SK-N-SH treated with all-trans-retinoic acid at 6 μM for 48 hours (cell line): ENCODE measurements at places on chromosomes 1 and 21.

DNA sequence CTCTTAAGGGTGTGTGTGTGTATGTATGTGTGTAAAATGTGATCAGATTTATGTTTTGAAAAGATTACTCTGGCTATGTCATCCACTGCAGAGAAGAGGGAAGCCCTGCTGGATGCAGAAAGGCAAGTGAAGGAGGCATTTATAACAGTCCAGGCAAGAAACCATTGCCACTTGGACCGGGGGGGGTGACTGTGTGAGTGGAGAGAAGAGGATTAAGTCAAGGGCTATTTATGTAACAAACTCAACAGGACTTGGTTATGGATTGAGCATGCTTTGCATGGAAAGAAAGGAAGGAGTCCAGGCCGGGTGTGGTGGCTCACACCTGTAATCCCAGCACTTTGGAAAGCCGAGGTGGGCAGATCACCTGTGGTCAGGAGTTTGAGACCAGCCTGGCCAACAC, 143.0 kb downstream of the URB2 start:
- no peak for ATAC-seq

DNA sequence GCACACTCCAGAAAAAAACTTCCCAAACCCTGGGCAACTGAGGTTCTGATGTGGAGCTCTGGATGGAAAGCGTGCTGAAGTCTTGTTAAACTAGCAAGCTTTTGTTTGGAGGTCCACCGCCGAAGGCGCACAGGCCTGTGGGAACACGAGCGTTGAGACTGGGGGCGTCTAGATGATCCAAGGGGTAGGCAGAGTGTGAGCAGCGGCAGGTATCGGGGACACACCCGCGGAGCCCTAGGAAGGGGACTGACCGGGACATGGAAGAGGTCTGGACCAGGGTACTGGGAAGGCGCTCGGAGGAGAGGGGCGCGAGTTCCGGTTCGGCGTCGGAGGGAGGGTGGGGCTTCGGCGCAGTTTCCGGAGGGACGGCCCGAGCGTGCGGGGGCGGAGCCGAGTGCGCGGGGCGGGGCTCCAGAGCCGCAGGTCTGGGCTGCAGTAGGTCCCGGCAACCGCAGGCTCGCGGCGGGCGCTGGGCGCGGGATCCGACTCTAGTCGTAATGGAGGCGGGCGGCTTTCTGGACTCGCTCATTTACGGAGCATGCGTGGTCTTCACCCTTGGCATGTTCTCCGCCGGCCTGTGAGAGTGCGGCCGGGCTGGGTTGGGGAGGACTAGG, at the start of gene SLC50A1:
TSS of gene SLC50A1 (plus strand) at position 438 of the 614 bp plus-strand sequence. CDS start at position 498, 60 bp downstream.
- ATAC-seq: peak; percentile 89

- ATAC-seq: no peak
Measured at GRCh38 chr1:168843401-168843800, 114.4 kb upstream of the DPT start.

DNA sequence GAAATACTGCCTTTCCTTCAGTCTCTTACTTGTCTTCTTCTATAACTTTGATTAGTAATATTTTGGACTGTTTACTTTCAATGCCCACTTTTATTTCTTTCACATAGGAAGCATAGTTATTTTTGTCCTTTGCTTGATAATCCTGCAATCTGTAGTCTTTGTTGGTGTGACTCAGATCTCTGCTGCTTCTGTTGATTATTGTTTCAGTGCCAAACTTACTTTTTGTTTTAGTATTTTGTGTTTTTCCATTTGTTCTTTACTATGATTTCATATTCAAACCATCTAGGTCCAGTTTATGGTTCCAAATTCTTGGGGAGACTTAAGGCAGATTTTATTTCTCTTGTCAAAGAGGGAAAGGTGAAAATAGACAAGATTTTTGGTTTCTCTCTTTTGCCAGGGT, 399.9 kb downstream of the HLX start:
- ATAC-seq: no peak

GRCh38 chr1:93056214-93056613, 22.9 kb upstream of the MTF2 start:
- ATAC-seq: no peak

- no peak for ATAC-seq
Measured at GRCh38 chr1:239999170-239999569, 92.5 kb upstream of the FMN2 start.

DNA sequence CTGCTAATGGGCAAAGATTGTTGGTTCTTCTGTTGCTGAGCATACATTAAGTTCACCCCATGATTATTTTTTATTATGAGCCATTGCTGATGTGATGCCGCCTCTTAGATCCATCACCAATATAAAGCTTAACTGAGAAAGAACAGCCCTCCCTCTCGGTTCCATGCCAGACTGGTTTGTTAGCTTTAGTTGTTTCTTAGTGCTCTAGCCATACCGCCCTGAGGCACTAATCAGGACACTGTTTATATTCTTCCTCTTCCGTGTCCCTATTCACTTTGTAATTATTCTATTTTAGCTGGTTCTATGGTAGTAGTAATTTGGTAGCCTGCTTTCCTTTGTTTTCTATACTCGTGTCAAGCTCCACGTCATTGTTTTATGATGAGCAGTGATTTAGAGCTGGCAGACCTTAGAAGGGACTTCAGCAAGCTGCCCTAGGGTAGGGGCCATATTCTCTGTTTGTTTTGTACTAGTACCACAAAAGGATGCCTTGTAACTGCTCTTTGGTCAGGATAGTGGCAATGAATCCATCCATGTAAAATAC, 27.3 kb upstream of the PDPN start:
- no peak for ATAC-seq

DNA sequence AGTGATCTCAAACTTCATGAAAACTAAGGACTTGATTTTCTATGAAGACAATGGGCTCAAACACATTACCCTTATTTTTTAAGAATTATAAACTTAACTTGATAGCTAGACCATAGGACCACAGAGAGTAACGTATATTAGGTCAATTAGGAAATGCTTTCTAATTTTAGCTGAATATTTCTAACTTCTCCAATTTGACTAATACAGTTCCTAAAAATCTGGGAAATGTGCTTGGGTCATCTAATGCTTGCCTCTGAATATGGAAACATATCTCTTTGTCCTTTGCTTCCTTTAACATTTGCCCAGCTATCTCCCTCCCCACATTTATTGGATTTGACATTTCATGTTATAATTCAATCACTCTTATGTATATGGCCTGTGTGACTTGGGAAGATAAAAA, 141.4 kb downstream of the LHX8 start:
- no peak for ATAC-seq

DNA sequence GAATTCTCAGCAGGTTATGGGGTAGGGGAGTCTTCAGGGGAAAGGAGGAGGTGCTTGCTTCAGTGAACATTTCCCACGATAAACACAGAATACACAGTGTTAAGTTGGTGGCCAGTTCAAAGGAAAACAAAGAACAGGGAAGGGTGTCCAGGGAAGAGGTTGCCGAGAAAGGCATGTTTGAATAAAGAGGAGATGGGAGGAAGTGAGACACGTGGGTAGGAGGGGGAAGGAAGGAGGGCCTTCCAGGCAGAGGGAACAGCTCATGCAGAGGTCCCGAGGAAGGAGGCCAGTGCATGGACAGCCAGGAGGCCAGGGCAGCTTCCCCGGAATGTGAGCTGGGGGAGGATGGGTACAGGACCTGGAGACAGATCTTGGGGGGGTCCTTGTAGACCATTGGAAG, 130.3 kb upstream of the TMEM51 start:
- ATAC-seq: no peak

DNA sequence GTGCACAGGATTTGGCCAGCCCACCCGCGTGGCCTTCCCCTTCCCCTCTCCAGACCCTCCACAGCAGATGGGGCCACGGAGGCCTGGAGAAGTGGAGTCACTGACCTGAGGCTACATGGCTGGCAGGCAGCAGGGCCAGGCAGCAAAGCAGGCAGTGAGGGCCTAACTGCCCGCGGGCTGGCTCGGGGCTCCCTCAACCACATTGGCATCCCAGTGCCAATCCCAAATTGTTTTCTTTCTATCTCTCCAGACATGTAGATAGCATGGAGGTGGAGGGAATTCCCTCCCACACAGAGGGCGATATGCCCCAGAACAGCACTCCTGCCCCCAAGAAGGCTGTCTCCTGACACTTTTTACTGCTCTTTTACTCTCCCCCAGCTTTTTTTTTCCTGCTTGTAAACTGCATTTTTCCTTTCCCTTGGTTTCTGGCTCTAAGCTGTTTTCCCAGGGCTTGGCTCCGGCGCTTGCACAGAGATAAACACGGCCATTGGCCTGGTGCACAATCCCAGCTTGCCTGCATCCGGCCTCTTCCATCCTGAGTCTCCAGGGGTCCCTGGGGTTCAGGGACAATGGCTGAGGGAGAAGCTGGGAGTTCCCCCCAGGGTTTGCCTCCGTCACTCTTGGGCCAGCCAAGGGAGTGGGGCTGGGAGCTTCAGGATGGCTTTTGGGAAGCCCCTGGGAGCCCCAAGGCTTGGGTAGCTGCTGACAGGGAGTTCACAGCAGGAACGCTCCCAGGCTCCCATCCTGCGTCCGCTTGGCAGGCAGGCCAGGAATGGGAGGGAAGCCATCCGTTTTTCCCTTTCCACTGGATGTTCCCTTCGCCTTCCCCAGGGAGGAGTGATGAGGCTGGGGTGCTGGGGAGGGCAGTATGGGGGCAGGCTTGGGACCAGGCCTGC, 7.0 kb downstream of the EPHX1 start:
- ATAC-seq: peak; percentile 9; the same call in 2 of the 3 replicates

GRCh38 chr1:225747566-225747965, 30.1 kb upstream of the SRP9 start:
- no peak for ATAC-seq

- ATAC-seq: no peak
Measured at GRCh38 chr1:184761969-184762485, 7.4 kb upstream of the EDEM3 start.

DNA sequence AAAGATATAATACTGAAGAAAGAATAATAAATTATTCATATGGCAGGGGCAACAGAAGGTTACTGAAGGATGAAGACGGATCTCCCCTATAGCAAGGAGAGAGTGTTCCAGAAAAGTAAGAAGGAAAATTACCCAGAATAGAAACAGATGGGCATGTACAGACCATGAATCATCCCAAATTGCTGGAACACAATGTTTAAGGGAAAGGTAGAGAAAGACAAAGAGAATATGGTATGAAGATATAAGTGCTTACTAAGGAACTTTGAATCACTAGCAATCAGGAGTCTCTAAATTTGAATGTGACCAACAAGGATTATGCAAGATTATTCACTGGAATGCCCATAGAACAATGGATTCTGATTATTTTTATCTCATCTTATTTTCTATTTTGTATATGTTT, 375.4 kb downstream of the COL11A1 start:
- ATAC-seq: peak; percentile 57

DNA sequence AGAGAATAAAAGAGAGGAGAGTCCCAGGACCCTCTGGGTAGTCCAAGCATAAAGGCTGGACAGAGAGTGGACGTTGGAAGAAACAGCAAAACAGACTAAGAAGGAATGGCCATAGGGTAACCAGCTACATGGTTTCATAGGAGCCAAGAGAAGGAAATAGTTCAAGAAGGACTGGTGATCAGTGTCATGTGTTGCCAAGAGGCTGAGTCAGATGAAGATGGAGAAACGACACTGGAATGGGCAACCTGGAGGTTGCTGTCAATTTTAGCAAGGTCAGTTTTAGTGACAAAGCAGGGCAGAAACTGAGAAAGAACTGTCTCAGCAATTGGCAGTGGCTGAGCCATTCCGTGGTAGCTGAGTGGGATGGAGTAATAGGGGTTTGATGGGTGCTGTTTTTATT, 41.4 kb downstream of the HMGB4 start:
- ATAC-seq: no peak

- ATAC-seq: no peak
Measured at GRCh38 chr1:68291688-68292384, 59.5 kb upstream of the WLS start.

DNA sequence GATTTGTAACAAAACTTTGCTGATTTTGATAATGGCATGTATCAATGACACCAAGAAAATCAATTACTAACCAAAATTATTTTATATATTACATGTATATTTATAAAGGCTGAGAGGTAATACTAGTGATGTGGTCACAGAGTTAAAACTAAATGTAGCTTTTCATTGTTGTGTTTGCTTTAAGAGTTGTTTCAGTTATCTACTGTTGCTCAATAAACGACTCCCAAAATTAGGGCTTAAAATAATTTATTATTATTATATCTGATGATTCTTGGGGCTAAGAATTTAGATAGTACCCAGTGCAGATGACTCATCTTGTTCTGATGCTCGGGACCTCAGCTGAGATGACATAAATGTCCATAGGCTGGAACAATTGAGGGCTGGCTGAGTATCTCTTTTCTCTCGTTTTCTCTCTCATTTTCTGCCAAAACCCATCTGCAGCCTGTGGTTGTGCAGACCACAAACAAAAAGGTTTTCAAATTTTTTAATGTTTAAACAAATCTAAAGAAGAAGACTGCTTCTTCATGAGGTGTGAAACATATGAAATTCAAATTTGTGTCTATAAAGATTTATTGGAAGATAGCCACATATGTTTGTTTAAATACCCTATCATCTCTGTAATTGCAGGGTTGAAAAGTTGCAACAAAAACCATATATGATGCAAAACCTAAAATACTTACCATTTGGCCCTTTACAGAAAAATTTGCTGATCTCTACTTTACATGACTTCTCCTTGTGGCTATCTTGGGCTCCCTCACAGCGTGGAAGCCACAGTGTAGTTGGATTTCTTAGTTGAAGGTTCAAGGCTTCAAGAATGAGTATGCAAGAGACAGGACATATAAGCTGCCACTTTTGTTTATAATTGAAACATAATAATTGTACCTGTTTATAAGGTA, 14.8 kb upstream of the PTPRC start:
- ATAC-seq: peak; percentile 79

- ATAC-seq: no peak
Measured at GRCh38 chr1:218741852-218742251, 396.7 kb downstream of the TGFB2 start.

DNA sequence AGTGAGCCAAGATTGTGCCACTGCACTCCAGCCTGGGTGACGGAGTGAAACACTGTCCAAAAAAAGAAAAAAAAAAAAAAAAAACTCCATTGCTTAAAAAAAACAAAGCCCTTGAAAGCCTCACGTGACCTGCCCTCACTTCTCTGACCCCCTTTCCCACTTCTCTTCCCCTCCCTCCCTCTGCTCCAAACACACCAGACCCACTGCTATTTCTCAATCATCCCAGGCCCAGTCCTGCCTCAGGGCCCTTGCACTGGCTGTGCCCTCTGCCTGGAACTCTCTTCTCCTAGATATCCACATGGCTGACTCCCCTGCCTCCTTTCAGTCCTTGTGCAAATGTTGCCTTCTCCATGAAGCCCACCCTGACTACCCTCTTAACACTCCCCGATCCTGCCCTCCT, 45.4 kb upstream of the TARDBP start:
- no peak for ATAC-seq

DNA sequence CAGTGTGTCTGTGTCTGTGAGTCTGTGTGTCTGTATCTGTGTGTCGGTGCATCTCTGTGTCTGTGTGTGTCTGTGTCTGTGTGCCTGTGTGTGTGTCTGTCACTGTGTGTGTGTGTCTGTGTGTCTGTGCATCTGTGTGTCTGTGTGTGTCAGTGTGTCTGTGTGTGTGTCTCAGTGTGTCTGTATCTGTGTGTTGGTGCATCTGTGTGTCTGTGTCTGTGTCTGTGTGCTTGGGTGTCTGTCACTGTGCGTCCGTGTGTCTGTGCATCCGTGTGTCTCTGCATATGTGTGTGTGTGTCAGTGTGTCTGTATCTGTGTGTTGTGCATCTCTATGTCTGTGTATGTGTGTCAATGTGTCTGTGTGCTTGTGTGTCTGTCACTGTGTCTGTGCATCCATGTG, 44.7 kb upstream of the POFUT2 start:
- ATAC-seq: no peak
